ENCODE measurements at places on chromosomes 5 and 9. TPM values are rescaled to one million over a fixed set of nuclear protein-coding genes. Genes with fewer than 3 reads are reported as not detected.

The SLC6A18 gene
- total RNA-seq = not detected

The NEK6 gene
- 17.8 TPM for total RNA-seq

The CACNA1B gene
- not detected for total RNA-seq

The TAS2R1 gene
- not detected for total RNA-seq

The DRD1 gene
- under 0.01 TPM for total RNA-seq

The LHX3 gene
- total RNA-seq = not detected

The CARTPT gene
- not detected for total RNA-seq

The FBN2 gene
- 7.5 TPM for total RNA-seq

The FOXD4L5 gene
- total RNA-seq = not detected

The MELK gene
- total RNA-seq = 0.59 TPM

The OR1J4 gene
- not detected for total RNA-seq

The C9 gene
- not detected for total RNA-seq

The ADGRD2 gene
- total RNA-seq = not detected

The ADGRV1 gene
- total RNA-seq = 85.2 TPM

The TRPM3 gene
- total RNA-seq = 0.88 TPM

The CNTNAP3 gene
- total RNA-seq = 23.9 TPM

The ZNF608 gene
- 58.7 TPM for total RNA-seq

The KIAA1958 gene
- total RNA-seq = 2.9 TPM

GRCh38 chr5:174529925-174530681, 194.3 kb upstream of the MSX2 start:
- DNase-seq = no peak

DNA sequence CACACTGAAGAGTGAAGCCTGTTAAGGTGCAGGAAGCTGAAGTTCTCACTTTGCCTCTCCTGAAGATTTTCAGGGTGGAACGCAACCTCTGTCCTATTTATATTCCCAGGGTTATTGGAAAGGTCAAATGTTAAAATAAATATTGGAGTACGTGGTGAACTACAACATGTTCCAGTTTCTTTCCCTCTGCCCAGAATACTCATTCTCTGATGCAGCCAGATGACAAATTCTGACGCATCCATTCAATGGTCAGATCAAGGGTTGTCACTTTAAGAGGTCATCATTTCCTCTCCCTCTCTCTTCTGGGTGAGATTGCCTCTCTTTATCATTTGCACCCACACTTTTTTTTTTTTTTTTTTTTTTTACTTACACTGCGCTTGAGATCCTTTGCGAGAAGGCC, 277.1 kb downstream of the BRINP1 start:
- DNase-seq = no peak

DNA sequence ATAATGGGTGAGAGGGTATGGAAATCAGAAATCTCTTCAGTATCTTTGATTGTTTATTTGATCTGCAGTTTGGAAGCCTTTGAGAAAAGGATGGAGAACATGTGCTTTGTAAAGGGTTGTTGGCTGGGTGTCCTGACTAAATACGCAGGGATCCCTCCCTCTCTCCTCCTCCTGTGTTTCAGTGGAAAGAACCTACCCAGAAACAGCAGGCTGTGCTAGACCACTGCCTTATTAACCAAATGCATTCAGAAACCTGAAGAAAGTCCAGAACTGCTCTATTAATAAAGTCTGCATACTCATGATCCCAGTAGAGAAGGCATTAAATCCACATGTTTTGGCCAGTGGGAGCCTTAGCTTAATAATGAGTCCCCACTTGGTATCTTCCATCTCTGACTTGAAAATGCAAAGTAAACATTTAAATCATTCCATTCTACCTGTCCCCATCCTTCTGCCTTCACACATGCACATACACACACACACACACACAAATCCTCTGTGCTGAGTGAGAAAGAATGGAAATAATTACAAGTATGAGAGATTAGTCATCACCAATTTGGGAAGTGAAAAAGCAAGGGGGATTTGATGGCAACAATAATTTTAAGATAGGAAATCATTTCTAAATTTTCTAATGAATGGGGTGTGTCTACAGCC, 10.0 kb upstream of the LECT2 start:
- no peak for DNase-seq

GRCh38 chr5:9712506-9712905, 82.4 kb upstream of the TAS2R1 start:
- DNase-seq = no peak

DNA sequence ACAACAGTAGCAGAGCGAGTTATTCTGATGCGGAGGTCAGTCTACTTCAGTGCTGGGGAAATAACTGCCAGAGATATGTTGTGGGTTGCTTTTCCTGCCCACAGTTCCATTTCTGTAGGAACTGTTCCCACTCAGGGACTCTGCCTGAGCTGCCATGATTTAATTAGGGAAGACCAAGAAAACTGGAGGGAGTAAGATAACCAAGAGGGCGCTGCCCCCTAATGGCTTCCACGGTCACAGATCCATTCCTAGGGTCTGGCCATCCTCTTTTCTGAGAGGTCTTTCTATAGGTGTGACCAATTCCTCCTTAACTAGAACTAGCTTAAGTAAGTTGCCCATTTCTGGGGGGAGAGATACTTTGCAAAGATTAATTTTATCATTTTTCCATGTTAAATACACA, 125.9 kb downstream of the APBA1 start:
- no peak for DNase-seq

GRCh38 chr9:1747417-1747967, 267.7 kb upstream of the SMARCA2 start:
- DNase-seq = no peak

- DNase-seq = no peak
Measured at GRCh38 chr5:322942-323879, 1.7 kb downstream of the AHRR start.

GRCh38 chr5:80165452-80165851, 90.4 kb downstream of the SERINC5 start:
- DNase-seq = no peak

DNA sequence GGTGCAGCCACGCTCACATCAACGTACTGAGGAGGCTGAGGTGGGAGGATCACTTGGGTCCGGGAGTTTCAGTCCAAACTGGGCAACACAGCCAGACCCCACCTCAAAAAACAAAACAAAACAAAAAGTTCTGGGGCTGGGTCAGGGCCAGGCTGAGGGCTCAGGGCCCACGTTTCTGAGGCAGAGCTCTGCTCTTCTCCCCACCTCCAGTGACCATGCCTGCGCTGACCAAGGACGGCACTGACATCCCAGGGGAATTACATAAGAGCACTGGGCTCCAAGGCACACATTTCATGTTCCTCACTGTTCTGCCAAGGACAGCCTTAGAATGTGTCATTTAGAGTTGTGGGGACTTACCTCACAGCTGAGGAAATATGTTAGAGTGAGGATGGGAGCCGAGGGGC, 40.4 kb upstream of the TESK1 start:
- no peak for DNase-seq

- DNase-seq = no peak
Measured at GRCh38 chr5:133897431-133897830, 71.0 kb downstream of the C5orf15 start.

DNA sequence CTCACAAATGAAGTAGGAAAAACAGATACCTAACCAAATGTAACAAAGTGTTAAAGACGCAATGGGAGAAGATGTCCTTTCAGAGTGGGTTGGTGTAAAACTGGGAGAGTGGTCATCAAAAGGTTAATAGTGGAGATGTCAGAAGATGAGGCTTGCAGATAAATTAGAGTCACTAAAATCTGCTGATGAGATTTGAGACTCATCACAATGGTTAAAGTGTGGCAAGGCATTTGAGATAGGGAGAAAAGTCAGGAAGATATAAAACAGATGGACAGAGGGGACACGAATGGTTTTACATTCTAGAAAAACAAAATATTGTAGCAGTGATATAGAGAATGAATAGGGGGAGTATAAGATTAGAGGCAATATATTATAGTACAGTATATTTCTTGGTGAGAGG, 406.0 kb upstream of the SEMA6A start:
- DNase-seq = no peak

DNA sequence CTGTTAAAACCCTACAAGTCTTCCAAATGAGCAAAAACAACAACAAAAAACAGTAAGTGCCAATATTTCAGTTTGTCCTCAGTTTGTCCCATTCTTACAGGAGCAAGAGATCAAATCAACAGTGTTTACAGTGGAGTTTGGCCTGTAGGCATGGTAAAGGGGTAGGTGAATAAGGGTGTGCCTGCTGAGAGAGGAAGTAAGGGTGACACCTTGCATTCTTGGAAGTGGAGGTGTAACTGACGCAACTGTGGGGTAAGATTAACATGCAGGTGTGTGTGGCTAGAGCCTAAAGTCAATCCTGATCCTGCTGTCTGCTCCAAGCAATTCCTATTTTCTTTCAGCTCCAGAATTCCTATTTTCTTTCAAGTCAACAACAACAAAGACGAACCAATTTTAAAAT, 43.4 kb downstream of the PFDN1 start:
- DNase-seq = no peak

- no peak for DNase-seq
Measured at GRCh38 chr5:81417052-81417451, 23.1 kb upstream of the ACOT12 start.

- no peak for DNase-seq
Measured at GRCh38 chr5:164137095-164137494, 631.7 kb downstream of the MAT2B start.

DNA sequence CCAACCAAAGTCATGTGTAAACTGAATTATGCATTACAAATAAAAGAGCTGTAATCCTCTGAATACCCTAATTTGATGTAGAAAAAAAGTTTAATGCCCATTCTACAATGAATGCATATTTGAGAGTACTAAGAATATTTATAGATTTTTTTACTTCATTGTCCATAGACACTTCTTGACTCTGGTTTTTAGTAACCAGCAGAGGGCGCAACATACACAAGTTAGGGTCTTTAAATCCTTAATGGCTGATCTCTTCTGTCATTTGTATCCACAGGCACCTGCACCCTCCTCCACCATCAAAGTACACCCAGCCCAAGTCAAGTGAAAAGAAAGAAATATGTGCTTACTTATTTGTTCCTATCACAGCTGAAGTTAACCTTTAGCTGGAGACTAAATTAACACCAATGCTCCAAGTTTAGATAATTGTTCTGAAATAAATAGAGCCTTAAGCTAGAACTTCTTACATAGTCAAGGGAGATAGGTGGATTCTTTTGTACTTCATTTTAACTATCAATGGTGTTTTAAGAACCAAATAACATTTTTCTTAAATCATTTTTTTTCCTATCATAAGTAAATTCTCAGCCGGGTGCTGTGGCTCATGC, 524.2 kb upstream of the DAB2 start:
- DNase-seq = no peak

DNA sequence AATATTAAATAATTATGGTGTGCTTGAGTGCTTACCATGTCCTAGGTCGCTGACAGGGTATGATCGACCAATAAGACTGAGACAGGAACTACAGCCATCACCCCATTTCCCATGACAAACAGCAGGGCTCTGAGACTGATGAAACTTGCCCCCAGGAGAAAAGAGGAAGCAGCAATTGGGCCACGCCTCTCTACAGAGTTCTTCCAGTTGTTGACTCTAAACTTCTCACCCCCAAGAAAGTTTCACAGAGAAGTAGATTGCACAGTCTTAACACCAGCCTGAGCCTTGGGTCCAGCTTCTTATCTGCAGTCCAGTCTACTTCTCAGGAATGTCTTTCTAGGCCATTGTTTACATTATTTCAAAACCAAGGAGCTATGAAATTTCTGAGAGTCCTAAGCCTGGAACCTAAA, 182.2 kb upstream of the ANKRD55 start:
- no peak for DNase-seq

- no peak for DNase-seq
Measured at GRCh38 chr5:137056676-137057075, 442.4 kb downstream of the SPOCK1 start.

GRCh38 chr5:147507480-147508126, 2.3 kb downstream of the DPYSL3 start:
- no peak for DNase-seq

- no peak for DNase-seq
Measured at GRCh38 chr9:5994493-5994892, 20.9 kb downstream of the RANBP6 start.

GRCh38 chr9:136604823-136605525, 57.7 kb upstream of the EGFL7 start:
- no peak for DNase-seq

GRCh38 chr5:136090319-136090718, 42.3 kb upstream of the SMAD5 start:
- no peak for DNase-seq

DNA sequence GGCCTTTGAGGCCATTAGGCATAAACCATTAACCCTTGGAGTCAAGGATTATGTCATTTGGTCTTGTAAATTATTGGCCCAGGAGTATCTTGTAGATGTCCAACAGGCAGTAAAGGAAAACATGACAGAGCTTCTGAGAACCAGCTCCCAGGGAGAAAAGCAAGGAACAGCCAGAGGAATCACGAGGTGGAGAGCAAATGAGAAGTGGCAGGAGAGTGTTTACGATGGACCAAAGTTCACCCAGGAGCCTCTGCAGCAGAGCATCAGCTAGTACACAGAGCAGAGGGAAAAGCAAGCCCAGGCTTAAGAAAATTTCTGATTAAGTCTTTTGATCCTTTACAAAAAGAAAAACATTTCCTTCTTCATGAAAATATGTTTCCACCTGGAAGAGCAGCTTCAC, 206.2 kb downstream of the NDUFS4 start:
- DNase-seq = no peak

GRCh38 chr5:73596705-73597328, 29.2 kb upstream of the ARHGEF28 start:
- no peak for DNase-seq

- DNase-seq = no peak
Measured at GRCh38 chr5:171830686-171831085, 45.1 kb downstream of the SMIM23 start.

DNA sequence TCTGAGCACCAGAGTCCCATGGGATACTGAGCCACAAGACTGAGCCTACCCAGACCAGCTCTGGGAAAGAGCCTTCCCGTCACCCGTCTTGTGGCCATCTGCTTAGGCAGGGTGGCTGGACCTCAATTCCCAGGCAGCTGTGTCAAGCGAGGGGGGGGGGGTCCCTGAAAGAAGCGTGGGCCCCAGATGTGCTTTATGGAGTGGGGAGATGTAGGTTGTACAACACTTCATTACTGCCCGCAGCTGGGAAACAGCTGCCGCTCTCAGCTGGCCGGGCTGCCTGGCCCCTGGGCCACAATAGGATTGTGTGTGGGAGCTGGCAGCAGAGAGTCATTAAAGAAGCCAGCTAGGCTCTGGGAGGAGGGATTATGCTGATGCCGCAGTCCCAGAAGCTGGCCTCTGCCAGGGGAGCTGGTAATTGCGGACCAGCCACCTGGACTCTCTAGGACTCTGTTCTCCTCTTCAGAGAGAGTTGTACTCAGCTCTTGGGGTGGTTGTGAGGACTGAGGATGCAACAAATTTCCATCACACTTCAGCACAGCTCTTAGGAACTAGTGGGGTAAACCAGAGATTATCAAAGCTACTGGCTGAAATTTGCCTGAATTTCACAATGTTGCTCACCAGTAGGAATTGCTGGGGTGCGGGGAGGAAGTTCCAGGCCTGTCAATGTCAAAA, 145.4 kb downstream of the GADD45G start:
- no peak for DNase-seq

GRCh38 chr5:159735036-159735435, 181.2 kb upstream of the ADRA1B start:
- no peak for DNase-seq

DNA sequence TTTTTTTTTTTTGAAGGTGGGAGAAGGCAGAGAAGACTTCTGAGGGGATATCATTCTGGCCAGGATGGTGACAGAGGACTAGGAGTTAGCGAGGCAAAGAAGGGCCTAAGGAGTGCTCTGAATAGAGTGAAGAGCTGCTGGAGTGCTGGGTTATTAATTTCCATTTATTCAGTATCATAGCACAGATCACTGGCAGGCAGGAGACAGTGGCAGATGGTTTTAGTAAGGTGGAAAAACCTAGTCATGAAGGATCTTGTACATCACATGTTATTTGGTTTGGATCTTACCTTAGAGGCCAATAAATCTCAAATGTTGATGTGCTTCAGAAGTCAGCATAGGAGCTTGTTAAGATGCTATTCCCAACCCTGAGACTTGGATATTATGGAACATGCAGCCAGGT, 165.5 kb downstream of the TTLL11 start:
- no peak for DNase-seq
